ENCODE measurements at places on chromosomes 16 and 17. TPM values are rescaled to one million over a fixed set of nuclear protein-coding genes. Genes with fewer than 3 reads are reported as not detected.

PCGF2 gene
- 40.7 TPM for total RNA-seq

TP53TG3E gene
- not detected for total RNA-seq

PNMT gene
- total RNA-seq: 0.35 TPM

PPP1R1B gene
- 33.1 TPM for total RNA-seq

PDE6G gene
- 1.3 TPM for total RNA-seq

ENPP7 gene
- 0.26 TPM for total RNA-seq

EME1 gene
- total RNA-seq: not detected

VMO1 gene
- total RNA-seq: 6.9 TPM

- DNase-seq: peak; percentile 95
Observed at GRCh38 chr17:7589204-7589868, 558 bp downstream of the SOX15 start.

GRCh38 chr17:1096215-1096614 lies 83.6 kb downstream of the ABR start:
- DNase-seq: no peak

- no peak for DNase-seq
Observed at GRCh38 chr16:63461248-63461841, 1425.1 kb upstream of the CDH8 start.

DNA sequence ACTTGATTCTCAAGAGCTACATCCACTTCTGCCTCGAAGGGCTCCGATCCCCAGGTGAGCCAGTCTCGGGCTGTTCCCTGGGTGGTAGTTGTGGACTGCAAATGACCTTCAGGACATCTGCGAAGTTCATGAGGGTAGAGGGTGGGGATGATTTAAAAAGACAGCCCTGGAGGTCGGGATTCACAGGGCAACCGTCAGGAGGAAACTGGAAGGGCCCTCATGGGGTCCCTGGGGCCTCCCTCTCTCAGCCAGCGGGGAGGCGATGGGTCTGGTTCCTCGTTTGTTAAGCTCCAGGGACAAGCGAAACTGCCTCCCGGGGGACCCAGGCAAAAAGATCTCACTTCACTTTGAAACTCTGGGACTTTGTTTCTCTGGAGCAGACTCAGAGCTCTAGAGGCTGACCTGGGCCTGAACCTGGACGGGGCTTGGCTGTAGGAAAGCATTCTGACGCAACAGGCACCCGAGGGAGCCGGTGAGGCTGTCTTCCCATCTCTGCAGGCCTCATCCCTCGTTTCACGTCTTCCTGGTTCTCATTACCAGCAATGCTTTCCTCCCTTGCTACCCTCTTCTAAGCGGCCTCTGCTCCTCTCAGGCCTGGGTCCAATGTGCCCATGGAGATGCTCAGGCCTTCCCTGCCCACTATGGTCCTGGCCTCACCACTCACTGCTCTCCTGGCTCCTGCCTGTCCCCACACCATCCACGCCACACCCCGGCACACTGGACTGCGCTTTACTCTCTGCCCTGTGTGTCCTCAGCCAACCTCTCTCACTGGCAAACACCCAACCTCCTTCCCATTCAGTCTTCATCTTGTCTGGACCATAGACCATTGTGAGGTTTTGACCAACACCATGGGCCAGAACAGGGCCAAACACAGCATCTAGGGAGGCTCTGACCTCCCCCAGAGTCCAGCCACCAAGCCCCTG lies 214.2 kb upstream of the TNRC6C start:
- peak; percentile 83 for DNase-seq

DNA sequence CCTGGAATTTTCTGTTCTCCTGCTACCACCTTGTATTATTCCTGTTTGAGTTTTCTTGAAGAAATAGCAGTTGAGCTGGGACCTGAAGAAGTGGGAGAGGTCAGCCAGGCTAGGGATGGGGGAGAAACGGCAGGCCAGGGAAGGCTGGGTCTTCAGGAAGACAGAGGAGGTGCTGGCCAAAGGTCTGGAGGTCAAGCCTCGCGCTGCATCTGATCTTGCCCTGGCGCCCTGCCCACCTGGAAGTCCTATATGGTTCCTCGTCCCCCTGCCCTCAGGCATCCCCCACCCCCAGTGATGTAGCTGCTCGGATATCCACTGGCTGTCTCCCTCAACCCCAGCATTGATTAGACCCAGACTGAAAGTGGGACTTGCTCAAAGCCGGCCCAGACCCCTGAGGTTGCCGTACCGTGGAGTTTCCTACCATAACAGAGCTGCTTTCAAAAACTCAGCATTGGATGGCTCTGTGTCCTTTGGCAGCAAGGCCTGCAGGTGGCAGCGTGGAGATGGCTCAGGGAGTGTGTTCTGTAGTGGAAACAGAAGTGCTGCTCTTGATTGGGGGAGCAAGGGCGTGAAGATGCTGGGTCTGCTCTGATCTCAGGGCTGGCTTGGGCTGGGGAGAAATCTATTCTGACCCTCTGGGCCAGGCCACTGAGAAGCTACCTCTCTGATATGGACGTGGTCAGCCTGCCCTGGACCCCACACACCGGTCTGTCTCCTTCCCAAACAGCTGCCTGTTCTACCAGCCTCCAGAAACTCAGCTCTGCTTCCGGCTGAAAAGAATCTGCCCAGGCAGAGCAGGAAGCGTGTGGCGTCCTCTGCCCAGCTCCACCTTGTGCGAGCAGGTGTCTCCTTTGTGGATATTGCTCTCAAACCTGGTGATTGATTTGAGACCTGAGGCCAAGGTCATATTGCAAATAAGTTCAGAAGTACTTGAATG lies 107.0 kb upstream of the CACNG5 start:
- DNase-seq: peak; percentile 55

DNA sequence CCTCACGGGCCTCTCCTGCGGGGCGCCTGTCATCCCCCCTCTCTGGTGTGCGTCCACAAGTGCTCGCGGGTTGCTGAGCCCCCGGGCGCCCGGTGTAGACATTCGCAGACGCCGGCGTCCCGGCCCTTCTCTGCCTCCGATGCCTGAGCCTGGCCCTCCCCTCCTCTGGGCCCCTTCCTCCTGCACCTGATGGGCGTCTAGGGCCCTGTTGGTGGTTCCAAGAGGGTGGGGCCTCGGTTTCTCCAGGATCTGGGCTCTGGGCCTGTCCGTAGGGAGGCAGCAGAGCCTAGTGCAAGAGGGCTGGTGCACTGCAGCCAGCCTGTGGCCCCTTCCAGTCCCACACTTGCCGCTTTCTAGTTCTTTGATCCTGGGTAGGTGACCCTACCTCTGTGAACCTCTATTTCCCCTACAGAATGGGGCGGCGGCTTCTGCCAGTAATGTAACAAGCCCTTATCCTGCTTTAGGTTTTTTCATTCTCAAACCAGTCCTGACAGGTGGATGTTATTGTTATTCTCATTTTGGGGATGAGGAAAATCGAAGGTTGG lies 623 bp downstream of the E4F1 start:
- no peak for DNase-seq

GRCh38 chr17:57294101-57294500 lies 37.8 kb downstream of the MSI2 start:
- no peak for DNase-seq

GRCh38 chr17:67044940-67045339 lies 586 bp downstream of the CACNG1 start:
- no peak for DNase-seq

DNA sequence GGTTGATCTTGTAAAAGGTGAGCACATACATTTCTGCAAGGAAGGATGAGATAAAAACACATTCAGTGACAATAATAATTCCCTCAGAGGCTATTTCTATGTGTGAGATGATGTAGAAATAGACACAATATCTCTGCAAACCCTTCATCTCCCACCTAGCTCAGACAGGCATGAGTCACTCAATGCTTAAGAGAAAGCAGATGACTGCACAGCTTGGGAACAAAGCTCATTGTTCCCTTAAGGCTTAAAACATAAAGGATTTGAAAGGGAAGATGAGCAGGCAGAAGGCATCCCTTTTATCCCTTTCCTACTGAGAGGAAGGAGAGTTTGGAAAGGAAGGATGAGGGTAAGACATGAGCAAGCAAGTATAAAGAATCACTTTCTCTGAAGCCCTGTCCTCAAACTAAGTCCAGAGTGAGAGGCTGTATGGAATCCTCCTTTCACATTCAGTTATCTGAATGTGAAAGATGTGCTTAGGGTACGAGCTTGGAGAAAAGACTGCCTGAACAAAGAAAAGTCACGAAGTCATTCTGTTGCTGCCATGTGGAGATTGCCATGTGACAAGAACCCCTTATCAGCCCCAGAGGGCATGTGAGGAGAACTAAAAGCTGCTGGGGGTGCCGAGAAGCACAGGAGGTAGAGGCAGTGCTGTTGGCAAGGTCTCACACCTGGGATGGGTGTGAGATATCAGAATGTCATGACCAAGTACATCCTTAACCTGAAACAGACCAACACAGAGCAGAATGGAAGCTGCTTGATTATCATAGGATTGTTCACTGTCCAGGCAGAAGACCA lies 58.2 kb downstream of the CNTNAP4 start:
- no peak for DNase-seq

DNA sequence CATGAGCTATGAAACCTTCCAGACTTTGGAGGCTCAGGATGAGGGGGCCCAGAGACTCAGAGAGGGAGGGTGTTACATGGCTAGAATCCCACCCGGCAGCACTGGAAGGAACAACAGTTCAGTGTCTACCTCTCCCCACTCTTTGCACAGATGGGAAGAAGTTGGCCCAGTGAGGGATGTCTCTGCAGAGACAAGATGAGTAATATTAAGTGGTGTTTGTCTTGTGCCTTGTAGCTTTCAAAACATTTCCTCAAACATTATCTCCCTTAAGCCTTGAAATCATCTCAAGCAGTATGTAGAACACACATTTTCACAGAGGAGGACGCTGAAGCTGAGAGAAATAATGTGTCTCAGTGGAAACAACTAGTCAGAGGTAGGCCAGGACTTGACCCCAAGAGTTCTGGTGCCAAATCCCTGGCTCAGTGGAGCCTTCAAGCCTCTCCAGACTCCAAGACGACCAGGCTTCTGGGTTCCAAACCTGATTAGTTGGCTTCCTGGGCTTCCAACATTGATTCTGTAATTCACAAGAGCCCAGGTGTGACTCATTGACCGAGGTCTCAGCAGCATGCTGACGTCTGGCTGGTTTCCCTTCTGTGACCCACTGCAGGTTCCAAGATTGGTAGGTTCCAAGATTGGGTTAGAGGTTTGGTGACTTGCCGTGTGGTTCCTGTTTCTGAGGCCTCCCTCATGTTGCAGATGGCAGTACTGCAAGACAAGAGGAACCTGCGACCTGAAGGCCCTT lies 7.4 kb downstream of the RNF112 start:
- DNase-seq: peak; percentile 72

DNA sequence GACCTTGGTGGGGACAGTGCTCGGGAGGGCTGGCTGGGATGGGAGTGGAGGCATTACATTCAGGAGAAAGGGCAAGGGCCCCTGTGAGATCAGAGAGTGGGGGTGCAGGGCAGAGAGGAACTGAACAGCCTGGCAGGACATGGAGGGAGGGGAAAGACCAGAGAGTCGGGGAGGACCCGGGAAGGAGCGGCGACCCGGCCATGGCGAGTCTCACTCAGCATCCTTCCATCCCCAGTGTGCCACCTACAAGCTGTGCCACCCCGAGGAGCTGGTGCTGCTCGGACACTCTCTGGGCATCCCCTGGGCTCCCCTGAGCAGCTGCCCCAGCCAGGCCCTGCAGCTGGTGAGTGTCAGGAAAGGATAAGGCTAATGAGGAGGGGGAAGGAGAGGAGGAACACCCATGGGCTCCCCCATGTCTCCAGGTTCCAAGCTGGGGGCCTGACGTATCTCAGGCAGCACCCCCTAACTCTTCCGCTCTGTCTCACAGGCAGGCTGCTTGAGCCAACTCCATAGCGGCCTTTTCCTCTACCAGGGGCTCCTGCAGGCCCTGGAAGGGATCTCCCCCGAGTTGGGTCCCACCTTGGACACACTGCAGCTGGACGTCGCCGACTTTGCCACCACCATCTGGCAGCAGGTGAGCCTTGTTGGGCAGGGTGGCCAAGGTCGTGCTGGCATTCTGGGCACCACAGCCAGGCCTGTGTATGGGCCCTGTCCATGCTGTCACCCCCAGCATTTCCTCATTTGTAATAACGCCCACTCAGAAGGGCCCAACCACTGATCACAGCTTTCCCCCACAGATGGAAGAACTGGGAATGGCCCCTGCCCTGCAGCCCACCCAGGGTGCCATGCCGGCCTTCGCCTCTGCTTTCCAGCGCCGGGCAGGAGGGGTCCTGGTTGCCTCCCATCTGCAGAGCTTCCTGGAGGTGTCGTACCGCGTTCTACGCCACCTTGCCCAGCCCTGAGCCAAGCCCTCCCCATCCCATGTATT lies 1.1 kb downstream of the CSF3 start:
- DNase-seq: no peak

- DNase-seq: peak; percentile 92
Observed at GRCh38 chr17:35486920-35487732, 38.6 kb upstream of the SLFN13 start.

GRCh38 chr17:1736348-1737281 lies 6.1 kb upstream of the SERPINF2 start:
- no peak for DNase-seq

DNA sequence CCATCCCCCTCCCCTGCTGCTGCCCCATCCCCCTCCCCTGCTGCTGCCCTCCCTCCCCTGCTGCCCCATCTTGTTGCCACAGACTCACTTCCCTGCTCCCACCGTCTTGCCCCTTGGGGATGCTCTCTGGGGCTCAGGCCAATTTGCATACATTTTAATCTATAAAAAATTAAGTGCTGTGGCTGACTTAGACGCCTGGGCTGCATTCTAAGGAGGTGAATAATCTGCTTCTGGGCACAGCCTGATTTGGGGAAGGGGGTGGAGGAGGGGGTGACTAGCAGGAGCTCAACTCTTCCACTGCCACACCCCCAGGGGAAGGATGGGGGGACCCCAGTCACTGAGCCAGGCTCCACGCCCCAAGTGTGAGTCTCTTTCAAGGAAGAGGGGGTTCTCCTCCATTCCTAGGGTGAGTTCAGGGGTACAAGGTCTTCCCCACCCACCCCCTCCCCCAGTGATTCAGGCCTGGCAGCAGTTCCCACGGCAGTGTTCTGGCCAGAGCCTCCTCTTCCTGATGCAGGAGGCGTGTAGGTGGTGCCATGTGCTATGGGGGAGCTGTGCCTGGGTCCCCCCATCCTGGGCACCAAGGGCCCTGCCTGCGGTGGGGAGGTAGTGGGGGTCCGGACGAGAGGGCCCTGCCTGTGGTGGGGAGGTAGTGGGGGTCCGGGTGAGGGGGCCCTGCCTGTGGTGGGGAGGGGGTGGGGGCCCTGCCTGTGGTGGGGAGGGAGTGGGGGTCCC lies 5.0 kb downstream of the DPH1 start:
- no peak for DNase-seq

DNA sequence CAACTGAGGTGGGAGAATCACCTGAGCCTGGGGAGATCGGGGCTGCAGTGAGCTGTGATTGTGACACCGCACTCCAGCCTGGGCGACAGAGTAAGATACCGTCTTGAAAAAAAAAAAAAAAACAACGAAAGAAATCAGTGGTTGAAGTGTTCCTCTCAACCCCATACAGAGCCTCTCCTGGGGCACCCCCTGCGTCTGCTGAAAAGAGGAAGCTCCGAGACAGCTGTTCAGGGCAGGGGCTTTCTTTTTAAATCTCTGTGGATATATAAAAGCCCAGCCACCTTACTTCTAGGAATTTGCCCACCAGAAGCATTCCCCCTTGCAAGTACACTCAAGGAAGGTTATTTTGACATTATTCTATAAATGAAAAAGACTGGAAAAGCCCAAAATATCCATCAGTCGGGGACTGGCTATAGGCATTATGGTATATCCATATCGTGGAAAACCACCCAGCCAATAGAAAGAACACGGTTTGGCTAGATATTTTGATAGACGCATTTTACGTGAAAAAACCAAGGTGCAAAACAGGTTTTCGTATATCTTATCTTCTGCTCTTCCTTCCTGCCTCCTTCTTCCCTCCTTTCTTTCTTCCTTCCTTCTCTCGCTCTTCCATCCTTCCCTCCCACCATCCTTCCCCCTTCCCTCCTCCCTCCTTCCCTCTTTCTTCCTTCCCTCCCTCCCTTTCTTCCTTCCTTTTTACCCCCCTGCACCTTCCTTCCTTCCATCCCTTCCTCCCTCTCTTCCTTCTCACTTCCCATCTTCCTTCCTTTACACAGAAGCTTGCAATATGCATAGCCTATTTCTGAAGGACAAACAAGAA lies 9.2 kb upstream of the CCL22 start:
- DNase-seq: no peak
